Epithelial cell of proximal tubule (primary cell): ENCODE measurements at places on chromosomes 16 and 17. TPM values are rescaled to one million over a fixed set of nuclear protein-coding genes. Genes with fewer than 3 reads are reported as not detected.
A peak's percentile ranks its signal among the peaks of the same experiment; 100 is the strongest.

Gene KNOP1
- total RNA-seq, result 16.5 and 27.4 TPM in 2 replicates

Gene BAIAP2
- 44.0 and 77.3 TPM in 2 replicates for total RNA-seq

Gene TRPV2
- 8.5 and 28.4 TPM in 2 replicates for total RNA-seq

Gene NLGN2
- 2.5 and 10.3 TPM in 2 replicates for total RNA-seq

GRCh38 chr16:87780385-87780989 lies 14.7 kb upstream of the KLHDC4 start:
- DNase-seq, result no peak

DNA sequence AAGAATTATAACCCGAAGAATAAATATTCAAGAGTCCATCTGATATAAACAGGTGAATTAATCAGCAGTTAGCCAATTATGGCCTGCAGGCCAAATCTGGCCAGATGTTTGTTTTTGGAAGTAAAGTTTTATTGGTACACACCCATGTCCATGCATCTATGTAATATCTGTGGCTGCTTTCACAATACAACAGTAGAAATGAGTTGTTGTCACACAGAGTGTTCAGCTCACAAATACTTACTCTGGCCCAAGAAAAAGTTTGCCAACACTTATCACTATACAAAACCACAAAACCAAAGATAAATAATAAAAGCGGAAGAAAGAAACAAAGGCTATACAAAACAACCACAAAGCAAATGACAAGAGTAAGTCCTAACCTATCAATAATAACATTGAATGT lies 109.4 kb downstream of the CDYL2 start:
- no peak for DNase-seq

DNA sequence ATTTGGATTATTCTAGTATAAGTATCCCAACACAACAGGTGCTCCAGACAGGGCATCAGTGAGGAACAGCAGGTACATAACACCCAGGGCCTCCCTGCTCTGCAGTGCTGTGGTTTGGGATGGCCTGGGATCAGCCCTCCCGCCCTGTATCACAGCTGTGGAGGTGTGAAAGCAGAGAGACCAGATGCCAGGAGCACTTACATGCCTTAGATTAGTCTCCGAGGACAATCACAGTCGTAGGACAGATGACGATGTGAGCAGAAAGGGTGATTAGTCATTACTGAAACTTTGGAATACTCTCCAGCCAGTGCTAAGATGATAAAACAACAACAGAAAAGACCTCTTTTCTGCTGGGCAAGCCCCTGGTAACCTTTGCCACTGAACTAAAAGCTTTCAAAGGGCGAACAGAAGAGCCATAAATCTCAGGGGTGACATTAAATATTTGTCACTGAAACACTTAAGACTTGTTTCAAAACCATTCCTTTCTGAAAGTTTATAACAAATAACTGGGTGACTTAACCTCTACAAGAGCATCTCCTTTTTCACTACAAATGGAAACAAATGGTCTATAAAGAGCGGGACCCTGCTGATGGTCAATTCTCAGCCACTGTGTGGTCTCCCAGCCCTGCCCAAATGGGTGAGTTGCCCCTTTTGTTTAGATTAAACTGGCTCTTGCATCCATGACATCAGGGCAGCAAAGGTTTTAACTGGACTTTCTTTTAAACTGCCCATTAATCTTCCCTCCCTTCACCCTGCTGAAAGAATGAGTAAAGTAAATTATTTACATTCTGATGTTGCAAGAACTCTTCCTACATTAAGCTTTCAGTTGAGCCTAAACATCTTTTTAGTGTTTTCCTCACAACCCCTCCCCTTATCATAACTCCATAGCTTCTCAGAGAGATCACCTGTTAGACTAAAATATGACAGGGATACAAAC lies 183.1 kb upstream of the COX10 start:
- no peak for DNase-seq

DNA sequence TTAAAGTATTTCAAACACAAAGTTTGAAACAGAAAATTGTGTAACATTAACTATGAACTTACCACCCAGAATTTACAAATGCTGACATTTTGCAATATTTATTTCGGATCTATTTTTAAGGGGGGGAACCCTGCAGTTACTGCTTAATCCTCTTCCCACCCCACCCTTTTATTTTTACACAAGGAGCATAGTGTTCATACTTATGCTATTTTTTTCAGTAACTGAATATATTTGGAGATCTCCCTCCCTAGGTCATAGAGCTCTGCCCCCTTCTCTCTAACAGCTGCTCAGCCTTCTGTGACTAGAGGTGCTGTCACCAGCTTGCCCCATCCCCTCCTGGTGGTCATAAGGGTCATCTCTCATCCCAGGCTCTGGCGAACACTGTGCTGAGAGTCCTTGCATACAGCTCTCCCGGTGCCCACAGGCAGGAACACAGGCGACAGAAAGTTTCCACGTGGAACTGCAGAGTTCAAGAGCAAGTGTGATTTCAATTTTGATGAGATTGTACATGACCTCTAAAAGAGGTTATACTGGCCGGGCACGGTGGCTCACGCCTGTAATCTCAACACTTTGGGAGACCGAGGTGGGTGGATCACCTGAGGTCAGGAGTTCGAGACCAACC lies 44.2 kb downstream of the SNX20 start:
- no peak for DNase-seq

DNA sequence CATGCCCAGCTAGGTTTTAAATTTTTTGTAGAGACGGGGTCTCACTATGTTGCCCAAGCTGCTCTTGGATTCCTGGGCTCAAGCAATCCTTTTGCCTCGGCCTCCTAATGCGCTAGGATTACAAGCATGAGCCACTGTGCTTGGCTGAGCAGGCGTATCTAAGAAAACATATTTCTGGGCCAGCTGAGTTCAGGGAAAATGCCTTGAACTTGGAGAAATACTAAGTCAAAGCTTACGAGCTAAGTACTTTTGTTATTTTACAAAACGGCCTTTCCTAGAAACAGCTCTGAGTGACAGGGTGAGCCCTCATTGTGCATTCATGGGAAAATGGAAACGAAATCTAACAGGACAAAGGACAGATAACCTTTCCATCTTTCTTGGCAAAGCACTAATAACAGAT lies 24.7 kb downstream of the DNAI2 start:
- DNase-seq, result no peak

DNA sequence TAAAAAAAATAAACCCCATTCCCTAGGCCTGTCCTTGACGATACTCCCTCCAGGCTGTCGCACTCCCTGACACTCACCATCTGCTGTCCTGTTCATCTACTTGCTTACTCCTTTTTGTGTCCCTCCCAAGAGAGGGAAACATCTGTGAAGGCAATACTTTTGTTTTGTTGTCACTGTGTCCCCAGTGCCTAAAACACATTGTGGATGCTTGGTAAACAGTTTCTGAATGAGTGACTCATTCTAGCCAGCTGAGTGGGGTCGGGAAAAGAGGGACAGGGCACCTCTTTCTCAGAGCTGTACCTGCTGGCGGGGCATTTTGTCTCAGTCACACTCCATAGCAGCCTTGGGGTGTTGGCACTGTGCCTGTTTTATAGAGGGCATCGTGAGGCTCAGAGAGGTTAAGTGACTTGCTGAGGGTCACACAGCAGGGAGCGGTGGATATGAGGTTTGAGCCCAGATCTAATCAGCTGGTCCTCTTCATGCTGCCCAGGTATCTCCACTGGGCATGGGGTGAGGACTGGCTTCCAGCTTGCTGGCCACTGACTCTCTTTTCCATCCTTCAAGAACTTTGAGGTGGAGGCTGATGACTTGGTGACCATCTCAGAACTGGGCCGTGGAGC lies 15.6 kb downstream of the MAP2K3 start:
- no peak for DNase-seq

DNA sequence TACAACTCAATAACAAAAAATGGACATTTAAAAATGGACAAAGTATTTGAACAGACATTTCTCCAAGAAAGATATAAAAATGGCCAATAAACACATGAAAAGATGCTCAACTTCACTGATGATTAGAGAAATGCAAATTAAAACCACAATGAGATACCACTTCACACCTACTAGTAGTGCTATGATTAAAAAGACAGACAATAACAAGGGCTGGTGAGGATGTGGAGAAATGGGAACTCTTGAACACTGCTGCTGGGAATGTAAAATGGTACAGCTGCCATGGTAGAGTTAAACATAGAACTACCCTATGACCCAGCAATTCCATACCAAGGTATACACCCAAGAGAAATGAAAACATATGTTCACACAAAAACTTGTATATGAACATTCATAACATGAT lies 24.9 kb downstream of the CFAP97D1 start:
- no peak for DNase-seq

- no peak for DNase-seq
Observed at GRCh38 chr17:33904476-33904875, 350.6 kb upstream of the CCL2 start.

DNA sequence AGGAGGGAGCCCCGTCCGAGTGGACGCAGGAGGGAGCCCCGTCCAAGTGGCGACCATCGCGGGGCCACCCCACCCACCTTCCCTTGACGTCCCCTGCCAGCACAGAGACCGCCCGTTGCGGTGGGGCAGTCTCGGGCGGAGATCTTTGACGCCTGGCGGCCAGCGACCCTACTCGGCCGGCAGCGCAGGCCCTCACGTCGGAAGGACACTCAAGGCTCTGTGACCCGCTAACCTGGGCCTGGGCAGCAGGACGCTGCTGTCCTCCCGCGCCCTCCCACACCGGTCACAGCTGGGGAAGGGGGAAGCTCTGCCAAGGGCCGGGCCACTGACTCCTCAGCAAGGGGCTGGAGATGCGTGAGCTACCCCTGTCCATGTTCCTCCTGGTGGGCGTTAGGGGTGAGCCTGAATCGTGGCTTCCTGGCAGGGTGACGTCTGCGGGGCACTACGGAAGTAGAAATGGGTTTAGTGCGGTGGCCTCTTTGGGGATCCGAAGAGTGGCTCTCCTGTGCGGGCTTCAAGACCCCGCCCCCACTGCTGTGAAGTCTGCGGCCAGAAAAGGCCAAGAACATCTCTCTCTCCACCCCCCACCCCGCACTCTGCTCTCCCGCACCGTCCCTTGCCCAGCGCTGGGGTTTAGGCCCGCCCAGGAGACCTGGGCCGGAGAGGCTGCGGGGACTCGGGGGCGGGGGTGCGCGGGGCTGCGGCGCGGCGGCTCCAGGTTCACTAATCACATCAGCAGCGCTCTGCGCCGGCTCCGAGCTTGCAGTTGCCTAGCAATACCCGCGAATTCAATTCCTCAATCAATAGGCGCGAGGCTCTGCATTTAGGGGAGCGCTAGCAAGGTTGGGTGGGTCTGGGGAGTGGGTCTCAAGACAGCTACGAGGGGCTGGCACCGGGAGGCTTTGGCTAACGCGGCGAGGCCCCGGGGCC lies 5.8 kb downstream of the CBX8 start:
- DNase-seq, result no peak

DNA sequence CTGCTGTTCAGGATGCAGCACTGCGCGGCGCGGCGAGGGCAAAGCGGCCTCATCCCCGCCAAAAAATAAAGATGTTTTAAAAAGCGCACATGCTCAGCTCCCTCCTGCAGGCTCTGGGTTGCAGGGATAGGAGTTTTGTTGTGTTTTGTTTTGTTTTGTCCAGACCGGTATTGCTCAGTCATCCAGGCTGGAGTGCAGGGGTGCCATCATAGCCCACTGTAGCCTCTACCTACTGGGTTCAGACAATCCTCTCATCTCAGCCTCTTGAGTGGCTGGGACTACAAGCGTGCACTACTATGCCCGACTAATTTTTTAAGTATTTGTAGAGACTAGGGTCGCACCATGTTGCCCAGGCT lies 636 bp downstream of the WWOX start:
- no peak for DNase-seq

DNA sequence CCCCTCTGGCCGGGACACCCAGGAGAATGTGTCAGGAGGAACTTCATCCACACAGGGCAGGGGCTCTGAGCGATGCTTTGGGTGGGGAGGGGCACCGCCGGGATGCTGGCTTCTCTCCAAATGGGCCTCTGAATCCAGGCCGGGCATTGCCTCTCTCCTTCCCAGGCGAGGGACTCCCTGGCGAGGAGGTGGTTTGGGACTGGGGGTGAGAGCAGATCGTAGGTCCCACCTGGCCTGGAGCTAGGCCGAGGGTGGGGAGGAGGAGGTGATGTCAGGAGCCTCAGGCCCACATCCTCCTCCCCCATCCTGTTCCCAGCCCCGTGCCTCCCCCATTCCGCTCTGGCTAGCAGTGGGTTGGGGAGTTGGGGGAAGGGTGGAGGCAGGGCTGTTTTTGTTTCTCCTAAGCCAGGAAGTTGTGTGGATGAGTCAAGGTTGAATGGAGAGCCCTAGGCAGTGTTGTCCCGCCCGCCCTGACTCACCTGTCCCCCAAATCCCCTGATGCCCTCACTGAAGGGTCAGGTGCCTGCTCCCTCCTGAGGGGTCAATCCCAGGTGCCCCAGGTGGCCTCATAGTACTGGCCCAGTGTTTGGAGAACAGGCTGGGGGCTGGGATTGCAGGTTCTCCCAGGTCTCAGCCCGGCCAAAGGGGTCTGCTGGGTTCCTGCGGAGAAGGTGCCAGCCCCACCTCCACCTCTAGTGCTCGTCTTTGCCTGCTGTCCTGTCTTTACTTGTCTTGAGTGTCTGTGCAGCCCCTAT lies 2.8 kb downstream of the GRB7 start:
- no peak for DNase-seq

- DNase-seq, result peak; percentile 50
Observed at GRCh38 chr16:21120976-21121520, 29.6 kb downstream of the DNAH3 start.

DNA sequence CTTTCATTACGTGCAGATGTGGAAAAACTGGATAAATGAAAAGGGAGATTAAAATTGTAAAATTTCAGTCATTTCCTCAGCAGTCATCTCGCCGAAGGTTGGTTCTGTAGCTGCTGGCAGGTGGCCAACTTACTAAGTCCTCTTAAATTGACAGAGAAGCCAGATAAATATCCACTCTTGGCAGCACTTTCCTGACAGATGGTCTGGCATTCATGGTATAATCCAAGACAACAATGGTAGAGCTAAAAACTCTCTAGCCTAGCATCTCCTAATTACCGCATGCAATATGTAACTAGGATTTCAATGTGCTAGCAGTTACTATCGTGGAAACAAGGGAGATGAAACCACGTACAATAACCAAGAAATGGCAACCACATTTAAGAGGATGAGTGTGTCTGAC lies 306.3 kb downstream of the CNTNAP4 start:
- no peak for DNase-seq

DNA sequence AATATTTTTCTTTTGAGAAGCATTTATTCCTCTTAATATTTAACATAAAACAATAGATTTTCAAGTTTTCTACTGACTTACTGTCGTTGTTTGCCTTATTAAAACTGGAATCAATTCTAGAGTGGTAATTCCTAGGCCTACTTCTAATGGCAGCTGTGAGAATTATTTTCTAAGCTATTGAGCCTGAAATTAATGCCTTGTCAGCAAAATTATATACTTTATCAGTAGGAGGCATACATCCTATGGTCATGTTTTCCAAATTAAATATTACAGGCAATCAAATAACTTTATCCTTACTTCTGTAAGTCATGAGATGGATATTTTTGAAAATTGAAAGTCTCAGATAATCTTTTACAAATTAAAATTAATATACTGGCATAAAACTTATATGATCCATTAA lies 239.1 kb upstream of the CNTNAP4 start:
- no peak for DNase-seq

- no peak for DNase-seq
Observed at GRCh38 chr17:83186751-83187421, 107.5 kb downstream of the METRNL start.
